ENCODE measurements at places on chromosomes 16 and 17. TPM values are rescaled to one million over a fixed set of nuclear protein-coding genes. Genes with fewer than 3 reads are reported as not detected.

Gene KRTAP9-2
- 6.3 TPM for total RNA-seq

Gene KRTAP4-5
- 1.3 TPM for total RNA-seq

Gene AURKB
- 12.4 TPM for total RNA-seq

Gene PLLP
- 0.69 TPM for total RNA-seq

Gene PDILT
- not detected for total RNA-seq

Gene METRNL
- total RNA-seq, result 83.2 TPM

Gene GAS7
- total RNA-seq, result 60.8 TPM

Gene HES7
- 0.10 TPM for total RNA-seq

Gene ABCA6
- 46.1 TPM for total RNA-seq

Gene HBA1
- total RNA-seq, result 3,010 TPM

Gene CEMP1
- total RNA-seq, result not detected

Gene MYH13
- total RNA-seq, result under 0.01 TPM
